HL-60 (cell line): ENCODE measurements at places on chromosomes 16 and 17.

- no peak for DNase-seq
These were observed 16.3 kb downstream of the CAVIN1 start for GRCh38 chr17:42406615-42407288.

- no peak for DNase-seq
These were observed 2.8 kb downstream of the MARVELD3 start for GRCh38 chr16:71628810-71629209.

GRCh38 chr17:30243002-30243401, 7.5 kb upstream of the SLC6A4 start:
- no peak for DNase-seq

DNA sequence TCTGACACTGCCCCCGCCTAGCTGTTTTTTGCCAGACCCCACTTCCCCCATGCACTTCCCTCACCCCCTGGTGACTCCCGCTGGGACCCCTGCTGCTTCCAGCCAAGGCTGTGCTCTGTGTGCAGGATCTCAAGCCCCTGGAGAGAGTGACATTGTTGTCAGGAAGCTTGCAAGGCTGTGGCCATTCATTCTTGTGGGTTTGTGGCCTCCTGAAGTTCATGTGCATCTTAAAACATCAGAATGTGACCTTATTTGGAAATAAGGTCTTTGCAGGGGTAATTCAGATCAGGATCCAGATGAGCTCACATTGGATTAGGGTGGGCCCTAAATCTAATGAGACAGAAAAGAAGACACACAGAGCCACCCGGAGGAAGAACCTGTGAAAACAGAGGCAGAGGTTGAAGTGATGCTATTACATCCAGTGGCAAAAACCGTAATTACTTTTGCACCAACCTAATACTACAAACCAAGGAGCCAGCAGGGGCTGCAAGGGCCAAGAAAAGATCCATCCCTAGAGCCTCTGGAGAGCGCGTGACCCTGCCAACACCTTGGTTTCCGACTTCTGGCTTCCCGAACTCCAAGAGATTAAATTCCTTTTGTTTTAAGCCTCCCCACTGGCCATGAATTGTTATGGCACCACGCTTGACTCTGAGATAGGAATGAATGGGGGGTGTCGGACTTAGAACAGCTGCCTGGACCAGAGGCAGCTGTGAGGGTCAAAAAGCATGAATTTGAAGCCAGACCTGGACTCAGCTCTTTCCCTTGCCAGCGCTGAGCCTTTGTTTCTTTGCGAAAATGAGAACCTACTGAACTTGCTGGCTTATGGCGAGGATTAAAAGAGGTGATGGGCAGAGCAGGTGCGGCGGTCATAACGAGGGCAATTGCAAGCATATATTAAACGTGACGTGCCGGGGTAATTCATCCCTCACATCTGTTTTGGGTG, 75.5 kb downstream of the BMERB1 start:
- no peak for DNase-seq

DNA sequence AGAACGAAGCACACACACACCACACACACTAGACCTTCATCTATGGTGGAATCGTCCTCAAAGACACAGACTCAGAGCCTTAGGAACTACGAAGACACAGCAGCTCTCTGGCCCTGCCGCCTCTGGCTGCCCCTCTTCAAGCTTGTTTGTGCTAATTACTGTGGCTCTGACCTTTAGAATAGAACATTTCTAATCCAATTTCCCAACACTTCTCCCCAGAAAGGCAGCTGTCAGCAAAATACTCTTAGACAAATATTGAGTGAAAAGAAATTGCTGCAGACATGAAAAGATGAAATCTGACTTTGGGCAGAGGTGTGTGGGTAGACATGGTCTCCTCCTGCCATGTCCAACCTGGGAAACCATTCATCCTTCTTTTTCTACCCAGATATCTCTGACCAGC, 152.0 kb upstream of the DNAH9 start:
- no peak for DNase-seq

DNA sequence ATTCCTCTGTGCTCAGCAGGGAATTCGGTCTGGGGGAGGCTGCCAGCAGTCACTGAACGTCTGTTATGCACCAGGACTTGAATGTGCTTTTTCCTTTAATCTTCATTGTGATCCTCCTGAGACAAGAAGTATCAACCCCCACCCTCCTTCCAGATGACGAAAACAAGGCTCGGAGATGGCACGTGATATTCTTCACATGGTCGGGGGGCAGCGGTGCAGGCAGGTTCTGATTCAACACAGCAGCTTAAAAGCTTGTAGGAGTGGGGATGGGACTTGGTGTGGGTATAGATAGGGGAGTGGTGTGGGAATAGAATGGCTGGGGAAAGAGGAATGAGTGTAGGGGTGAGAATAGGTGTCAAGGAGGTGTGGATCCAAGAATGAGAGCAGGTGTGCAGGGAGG, 6.4 kb downstream of the NECAB2 start:
- DNase-seq, result no peak

GRCh38 chr16:13093661-13094060, 192.3 kb downstream of the SHISA9 start:
- DNase-seq, result no peak

GRCh38 chr16:50644729-50645128, 36.4 kb downstream of the SNX20 start:
- DNase-seq, result peak; percentile 56

DNA sequence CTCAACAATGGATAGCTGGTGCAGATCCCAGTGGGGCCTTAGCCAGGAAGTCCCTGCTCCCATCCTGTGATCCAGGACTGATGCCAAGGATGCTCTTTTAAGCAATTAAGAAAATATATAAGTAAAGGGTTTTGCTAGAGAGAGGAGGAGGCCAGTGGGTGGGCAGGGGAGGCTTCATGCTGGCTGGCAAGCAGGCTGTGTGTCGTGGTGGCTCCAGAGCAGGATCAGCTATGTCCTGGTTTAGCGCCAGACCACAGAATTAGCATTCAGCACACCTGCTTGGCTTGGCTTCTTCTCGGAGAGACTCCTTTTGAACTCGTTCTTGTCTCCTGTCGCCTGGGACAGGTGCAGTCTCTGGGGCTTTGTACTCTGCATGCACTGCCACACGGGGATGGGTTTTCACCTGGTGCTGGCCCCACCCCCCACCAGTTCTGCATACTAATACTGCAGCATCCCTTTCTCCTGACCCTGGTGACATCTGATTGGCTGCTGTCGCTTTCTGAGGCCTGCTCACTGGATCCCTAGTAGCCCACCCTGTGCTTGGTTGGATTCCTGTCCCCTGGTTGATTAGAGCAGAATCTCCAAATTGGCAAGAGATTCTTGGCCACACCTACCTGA, 66.1 kb downstream of the PLD6 start:
- DNase-seq, result no peak

DNA sequence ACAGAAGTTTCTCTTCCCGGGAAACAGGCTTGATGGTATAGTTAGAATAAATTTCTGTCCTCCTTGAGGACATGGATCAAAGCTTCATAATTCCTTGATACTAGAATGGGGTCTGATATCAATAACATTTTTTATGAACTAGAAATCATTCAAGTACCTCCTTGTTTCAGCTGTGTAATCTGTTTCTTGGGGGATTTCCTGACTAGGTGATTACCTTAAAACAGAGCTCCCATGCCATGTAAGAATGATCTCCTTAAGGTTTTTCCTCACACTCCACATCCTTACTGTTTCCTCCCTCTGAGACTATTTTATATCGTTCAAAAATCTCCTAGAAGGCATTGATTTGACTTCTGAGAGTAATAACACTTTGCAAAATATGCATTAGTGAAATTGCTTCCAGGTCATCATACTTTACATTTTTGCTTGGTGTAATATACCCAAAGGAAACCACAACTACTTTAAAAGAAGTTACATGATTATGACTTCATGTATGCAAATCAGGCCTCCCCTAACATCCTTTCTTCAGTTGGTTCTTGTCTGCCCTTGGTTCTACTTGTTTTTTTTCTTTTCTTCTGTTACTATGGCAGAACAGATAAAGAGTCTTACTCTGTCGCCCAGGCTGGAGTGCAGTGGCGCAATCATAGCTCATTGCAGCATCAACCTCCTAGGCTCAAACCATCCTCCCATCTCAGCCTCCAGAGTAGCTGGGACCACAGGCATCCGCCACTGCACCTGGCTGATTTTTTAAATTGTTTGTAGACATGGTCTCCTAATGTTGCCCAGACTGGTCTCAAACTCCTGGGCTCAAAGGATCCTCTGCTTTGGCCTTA, 388.8 kb downstream of the ZFHX3 start:
- DNase-seq, result no peak

DNA sequence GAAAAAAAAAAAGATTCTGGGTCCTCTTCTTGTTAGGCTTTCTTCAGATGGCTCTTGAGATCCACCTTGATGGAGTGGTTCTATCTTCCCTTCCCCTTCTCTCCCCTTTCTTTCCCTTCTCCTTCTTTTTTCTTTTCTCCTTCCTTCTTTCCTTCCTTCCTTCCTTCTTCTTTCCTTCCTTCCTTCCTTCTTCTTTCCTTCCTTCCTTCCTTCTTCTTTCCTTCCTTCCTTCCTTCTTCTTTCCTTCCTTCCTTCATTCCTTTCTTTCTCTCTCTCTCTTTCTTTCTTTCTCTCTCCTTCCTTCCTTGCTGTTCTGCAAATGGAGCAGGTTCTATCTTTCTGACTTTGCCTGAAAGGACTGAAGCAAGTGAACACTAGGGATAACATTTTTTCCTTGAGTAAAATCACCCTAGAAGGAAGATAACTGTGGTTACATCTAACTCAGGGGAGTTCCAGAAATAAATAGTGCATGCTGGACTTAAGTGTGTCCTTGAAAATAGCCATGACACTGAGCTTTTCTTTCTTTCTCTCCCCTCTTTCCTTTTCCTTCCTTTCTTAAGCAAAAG, 68.8 kb upstream of the SEC14L1 start:
- DNase-seq, result no peak

DNA sequence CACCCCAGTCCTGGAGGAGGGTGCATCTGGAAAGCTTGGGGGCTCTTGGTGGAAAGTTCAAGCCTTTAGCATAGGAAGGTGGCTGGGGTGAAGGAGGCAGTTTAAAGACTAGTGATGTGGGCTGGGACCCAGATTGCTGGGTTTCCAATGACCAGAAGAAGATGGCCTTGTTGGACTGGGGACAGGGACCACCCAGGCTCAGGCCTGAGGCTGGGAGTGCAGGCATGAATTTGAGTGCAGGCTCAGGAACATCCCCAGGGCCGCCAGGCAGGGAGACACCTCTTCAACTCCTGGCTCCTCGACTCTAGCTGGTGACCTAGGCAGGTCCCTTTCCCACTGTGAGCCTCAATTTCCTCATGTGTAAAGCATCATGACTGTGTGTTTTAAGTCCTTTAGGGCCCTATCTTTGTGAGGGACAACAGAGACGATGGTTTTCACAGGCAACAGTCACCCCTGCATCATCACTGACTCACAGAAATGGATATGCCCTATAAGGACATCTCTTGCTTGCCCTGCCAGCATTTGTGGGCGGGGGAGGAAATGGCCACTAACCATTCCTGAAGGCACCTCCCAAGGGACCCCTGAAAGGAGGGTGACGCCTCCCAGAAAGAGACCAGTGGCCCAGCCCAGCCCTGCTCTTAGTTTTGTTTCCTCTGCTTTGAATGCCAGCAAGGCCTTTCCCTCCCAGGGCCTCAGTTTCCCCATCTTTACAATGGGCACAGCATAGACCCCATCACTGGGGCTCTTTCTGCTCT, 11.1 kb downstream of the NLRC5 start:
- no peak for DNase-seq

DNA sequence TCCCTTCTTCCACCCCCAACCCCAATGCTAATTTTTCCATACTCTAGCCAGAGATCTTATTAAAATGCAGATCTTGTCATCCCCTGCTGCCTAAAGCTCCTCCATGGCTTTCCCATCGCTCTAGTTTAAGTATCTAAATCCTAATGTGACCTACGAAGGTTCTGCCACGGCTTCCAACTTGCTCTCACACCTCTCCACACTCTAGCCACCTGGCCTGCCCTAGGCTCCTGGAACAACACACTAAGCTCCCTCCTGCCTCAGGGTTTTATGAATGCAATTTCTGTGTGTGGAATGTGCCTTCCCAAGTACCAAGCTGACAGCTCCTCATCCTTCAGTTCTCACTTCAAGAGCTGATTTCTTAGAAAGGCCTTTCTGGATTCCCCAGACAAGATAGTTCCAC, 16.6 kb downstream of the NXPH3 start:
- DNase-seq, result no peak

DNA sequence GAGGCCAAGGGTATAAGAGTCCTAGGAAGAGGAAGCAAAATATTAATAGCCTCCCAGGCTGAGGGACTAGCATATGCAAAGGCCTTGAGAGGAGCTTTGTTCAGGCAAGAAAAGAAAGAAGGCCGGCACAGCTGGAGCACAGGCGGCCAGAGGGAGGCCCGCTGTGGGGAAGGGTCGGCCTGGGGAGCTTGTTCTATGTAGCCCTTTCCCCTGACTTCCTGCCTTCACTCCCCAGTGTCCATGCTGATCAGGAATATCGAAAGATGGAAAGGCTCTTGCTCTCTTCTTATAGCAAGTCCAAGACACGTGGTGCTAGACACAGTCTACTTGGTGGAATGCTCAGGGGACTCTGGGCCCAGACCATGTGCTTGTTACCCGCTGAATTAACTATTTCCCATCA, 27.4 kb upstream of the HAS3 start:
- DNase-seq, result no peak

DNA sequence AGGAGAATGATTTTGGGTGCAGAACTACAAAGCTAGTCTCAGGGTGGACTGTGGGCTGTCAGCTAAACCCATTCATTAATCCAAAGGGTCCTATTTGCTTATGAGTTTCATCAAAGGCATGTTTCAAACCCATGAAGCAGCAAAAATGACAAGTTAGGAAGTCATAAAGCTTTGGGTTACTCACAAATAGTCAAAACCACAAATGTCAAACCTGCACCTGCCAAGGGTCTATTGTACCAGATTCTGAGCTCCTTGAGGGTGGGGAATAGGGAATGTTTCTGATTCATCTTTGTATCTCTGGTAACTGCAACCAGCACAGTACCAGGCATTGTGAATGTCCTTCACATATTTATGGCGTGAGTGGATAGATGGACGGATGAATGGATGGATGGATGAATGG, 317.7 kb downstream of the MAF start:
- no peak for DNase-seq

- no peak for DNase-seq
These were observed 3.6 kb upstream of the ZCCHC14 start for GRCh38 chr16:87496447-87496801.

DNA sequence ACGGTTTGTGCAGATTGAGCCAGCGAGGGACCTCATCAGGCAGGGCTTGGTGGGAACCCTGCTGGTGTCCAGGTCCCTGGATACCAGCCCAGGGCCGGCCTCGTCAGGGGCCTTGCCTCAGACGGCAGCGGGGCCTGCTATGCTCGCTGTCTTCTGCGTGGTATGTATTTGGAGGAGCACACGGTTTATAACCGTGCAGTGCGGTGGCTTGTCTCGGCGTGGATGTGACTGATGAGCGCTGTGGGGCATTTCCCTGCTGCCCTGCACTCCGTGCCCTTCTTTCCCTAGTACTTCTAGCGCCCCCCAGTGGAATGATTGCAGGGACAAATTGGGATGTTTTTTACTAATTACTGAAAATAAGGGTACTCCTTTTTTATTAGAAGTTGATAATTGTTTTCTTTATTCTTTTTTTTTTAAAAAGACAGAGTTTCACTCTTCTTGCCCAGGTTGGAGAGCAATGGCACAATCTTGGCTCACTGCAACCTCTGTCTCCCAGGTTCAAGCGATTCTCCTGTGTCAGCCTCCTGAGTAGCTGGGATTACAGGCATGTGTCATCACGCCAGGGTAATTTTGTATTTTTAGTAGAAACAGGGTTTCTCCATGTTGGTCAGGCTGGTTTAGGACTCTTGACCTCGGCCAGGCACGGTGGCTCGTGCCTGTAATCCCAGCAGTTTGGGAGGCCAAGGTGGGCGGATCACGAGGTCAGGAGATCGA, 15.3 kb downstream of the TBCD start:
- DNase-seq, result no peak

- peak; percentile 57 for DNase-seq
These were observed 16.3 kb upstream of the WFIKKN2 start for GRCh38 chr17:50818921-50819657.

GRCh38 chr17:36523113-36523512, 11.6 kb downstream of the MYO19 start:
- no peak for DNase-seq
